ENCODE measurements at places on chromosomes 7 and 10.

GRCh38 chr10:107740962-107741690 lies 576.6 kb upstream of the SORCS1 start:
- DNase-seq, result no peak

DNA sequence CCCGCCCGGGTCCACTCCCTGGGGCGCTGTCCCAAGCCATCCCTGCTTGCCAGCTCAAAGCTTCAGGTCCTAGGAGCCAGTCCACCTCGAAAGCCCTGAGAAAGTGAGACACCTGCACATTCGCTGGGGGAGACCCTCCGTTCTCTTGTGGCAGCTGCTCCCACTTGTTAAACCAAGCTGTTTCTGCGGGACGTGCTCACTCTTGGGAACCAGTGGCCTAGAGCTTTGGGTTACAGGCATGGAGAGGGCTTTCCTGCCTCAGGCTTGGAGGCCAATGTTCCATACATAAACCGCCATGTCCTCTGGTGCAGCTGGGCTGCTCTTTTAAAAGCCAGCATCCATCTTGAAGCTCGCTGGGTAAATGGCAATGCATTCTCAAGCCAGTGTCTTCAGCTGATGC lies 19.9 kb upstream of the TTYH3 start:
- DNase-seq, result no peak

DNA sequence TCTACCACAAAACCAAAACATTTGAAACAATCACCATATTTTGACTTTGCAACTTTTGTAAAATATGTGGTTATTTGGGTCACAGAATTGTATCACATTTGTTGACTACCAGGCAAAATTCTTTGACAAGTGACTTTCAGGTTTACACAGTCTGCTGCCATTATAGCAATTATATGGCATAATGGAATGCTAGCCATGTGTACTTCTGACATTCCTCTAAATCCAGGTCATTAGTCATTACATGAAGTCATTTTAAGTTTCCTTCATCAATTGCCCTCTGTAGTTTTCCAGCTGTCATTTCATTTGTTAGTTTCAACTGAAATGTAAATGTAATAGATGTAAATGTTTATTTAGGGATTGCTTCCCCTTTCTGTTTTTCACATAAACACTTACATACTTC lies 137.5 kb downstream of the IMMP2L start:
- DNase-seq, result peak; percentile 4

DNA sequence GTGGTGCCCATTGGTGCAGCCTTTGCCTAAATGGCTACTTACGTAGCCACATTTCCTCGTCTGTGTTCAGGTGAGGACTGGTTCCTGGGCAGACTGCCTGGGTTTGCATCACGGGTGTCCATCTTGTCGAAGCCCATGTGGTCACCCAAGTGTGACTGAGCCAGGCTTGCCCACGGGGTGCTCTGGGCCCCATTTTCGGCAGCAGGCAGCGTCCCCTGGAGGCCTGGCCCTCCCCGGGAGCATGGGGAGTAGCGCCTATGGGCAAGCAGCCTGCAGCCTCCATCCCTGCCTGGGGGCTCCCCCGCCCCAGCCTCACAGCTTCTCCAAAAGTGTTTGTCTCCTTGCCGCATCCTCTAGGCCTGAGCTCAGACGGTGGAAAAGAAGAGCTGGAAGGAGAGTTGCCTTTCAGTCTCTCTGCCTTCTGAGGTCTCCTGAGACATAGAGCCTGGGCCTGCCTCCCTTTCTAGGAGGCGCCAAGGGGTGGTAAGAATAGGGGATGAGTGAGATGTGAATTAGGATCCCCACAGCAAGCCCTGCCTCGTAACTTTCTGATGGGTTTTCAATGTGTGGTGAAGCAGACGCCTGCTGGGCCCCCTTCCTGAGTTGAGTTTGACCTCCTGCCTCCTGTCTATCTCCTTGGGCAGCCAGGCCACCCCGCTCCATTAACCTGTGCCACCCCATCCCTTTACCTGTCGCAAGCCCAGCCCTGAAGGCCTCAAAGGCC lies 42.7 kb downstream of the HTRA1 start:
- DNase-seq, result no peak

- no peak for DNase-seq
These were observed 67.3 kb upstream of the UCN3 start for GRCh38 chr10:5297466-5297865.

DNA sequence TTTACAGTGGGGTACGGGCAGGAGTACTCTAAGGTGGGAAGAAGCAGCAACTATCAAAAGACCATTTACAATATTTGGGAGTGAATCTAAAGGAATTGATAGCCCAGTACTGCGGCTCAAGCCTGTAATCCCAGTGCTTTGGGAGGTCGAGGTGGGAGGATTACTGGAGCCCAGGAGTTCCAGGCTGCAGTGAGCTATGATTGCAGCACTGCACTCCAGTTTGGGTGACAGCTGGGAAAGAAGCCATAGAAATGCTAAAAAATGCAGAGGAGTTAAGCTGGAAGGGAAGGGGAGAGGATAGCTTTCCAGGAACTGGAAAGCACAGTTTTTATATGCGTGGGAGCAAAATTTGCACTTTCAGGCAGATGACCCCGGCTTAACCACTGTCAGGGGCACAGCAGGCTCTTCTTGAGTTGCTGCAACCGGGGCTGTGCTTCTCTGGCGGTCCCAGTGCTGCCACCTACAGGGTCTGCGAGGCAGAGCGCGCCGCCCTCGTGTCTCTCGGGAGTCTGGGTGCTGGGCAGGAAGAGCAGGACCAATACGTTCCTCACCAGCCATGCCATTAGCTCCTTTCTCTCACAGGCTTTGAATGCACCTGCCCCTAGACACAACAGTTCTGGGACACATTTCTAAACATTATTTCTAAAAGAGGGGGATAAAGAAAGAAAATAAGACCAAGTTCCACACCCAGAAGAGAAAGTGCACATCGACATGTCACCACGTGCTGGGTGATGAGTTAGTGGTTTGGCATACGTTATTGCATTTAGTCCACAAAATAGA lies 10.1 kb upstream of the BMPER start:
- peak; percentile 81 for DNase-seq

DNA sequence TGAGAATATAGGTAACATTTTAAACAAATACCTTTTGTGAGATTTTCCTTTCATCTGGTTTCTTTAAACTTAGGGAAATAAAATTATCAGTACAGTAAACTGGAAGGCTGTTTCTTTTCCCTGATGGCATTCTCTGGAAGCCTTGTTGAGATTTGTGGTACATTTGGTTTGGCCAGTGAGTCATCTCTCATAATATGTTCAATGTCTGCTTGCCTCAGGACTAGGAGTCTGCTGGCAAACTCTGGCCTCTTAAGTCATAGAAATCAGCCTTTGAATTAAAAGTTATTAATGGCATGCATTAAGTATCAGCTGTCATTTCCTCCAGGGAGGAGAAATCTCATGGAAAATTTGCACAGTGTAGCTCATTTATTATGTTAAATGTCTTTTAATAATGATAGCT lies 316.6 kb upstream of the KIAA1217 start:
- DNase-seq, result no peak

GRCh38 chr7:94297397-94297838 lies 97.3 kb upstream of the COL1A2 start:
- peak; percentile 94 for DNase-seq

DNA sequence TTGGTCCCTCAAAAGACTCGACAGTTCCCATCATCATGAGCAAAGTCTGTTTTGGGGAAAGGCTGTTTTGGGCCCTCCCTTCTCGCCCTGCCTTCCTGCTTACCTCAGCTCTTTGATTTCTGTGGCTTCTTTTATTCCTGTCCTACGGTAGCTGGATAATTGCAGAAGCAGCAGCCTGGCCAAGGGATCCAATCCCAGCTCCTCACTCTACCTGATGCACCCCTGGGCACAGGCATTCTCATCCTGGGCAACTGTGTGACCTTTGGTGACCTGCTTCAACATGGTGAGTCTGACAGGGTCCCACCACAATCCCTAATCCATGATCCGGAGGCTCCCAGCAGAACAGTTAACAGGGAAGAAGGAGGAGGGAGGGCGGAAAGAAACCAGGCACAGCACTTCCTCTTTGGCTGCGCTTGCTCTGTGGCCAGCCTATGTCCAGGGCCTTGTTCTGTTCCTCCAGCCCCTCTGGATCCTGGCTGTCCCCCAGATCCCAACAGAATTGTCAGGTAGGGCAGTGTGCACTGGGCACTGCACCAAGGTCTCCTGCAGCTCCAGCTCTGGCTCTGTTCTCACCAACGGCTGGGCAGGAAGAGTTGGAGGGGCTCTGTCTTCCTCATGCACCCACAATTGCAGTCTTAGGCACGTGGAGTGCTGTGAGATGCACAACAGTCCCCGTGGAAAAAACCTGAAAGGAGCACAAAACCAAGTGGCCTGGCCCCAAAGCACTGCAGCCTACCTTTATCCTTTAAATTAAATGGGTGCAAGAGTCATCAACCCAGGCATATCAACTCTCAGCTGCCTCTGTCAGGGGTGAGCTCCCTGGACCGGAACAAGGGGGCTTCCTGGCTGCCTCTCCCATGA lies 144.4 kb downstream of the PTPN20 start:
- no peak for DNase-seq

- DNase-seq, result no peak
These were observed 26.4 kb upstream of the ADO start for GRCh38 chr10:62778125-62778524.

- DNase-seq, result no peak
These were observed 163.6 kb downstream of the GNAT3 start for GRCh38 chr7:80348223-80348622.

- no peak for DNase-seq
These were observed 120.4 kb downstream of the EPDR1 start for GRCh38 chr7:38040831-38041230.

DNA sequence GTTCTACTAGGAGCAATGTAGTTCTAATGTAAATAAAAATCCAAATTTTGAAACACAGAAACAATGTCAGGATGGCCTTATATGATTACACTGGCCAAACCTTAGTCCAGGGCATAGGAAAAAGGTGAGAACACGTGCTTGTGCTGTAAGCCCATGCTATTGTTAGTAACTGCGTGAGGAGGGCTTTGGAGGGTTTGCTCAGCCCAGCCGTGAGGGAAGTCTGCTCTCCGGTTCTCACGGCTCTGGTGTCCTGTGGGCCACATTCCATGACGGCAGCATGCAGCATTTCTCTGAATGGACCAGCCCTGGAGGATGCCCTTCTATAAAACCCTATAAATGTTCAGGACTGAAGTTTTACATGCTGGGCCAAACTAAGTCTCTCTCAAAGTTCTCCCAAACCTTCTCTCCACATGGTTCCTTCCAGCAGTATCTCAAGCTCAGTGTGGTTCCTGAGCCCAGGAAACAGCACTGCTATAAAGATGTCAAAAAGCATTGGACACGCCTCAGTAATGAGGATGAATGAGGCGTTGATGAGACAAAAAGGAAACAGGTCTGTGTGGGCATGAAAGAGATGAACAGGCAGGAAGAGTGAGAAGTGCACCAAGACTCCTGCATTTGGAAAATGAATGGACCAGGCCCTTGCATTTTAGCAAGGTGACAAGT lies 174.8 kb upstream of the CDCA7L start:
- peak; percentile 16 for DNase-seq

DNA sequence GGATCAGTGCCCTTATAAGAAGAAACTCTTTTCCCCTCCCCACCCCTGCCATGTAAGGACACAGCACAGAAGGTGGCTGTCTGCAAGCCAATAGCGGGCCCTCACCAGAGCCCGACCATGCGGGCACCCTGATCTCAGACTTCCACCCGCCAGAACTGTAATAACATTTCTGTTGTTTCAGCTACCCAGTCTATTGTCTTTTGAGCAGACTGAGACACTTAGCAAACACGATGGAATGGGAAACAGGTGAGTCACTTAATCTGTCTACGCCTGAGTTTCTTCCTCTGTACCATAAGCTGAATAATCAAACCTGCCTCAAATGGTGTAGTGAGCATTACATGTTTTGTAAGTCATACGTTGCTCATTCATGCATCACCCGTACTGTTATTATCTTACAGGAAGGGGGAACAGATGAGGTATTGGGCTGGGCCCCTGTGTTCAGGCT lies 58.2 kb downstream of the STRA8 start:
- peak; percentile 61 for DNase-seq

- no peak for DNase-seq
These were observed 184.4 kb downstream of the GRID1 start for GRCh38 chr10:86182150-86182549.

- DNase-seq, result no peak
These were observed 29.2 kb upstream of the NPFFR1 start for GRCh38 chr10:70312972-70313371.

DNA sequence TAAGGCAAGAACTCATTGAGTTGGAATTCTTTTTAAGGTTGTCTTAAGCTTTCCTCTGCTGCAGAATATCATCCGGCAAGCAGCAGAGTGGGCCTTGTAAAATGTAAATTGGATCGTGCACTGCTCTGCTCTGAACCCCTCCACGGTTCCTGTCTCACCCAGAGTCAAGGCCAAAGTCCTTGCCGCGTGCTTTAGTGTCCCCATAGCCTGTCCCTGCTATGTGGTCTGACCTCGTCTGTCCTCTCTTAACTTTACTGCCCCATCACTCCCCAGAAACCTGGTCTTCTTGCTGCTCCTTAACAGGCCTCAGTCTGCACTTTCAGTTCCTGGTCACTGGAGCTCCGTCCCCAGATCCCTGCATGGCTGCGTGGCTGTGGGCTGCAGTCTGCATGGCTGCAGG lies 121.6 kb upstream of the SDK1 start:
- no peak for DNase-seq

GRCh38 chr10:80598084-80598798 lies 60.5 kb downstream of the SH2D4B start:
- no peak for DNase-seq

DNA sequence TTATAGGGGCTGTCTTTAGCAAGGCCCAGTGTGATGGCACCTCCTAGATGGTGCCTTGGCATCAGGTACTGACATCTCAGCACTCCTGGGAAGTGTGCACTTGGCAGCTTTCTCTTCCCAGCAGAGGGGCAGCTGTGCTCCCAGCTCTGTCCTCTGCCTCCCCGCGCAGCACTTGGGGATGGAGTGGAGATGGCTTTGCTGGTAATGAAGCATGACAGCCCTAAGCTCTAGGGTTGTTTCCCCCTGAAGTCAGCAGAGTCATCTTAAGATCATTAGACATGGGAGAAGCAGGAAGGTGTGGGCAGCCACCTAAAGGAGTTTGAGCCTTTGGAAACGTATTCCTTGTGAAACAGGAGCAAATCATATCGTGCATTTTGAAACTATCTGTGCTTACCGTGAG lies 46.7 kb downstream of the HTRA1 start:
- DNase-seq, result no peak

DNA sequence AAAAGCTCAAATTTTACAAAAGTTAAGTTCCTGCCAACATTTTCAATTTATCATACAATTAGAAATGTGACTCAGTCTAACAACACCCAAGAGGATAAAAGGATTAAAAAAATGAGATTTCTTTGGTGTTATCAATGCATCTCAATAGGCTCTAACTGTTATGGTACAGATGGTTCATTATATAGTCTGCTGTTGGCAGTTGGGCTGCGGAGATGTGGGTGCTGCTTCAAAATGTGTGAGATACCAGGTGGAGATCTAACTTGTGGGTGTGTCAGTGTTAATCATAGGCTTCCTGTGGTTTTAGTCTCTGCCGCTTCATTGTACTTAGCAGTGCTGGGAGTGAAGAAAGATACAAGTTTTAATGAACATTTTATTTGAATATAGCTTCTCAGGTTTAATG lies 231.2 kb downstream of the EXOC4 start:
- no peak for DNase-seq

DNA sequence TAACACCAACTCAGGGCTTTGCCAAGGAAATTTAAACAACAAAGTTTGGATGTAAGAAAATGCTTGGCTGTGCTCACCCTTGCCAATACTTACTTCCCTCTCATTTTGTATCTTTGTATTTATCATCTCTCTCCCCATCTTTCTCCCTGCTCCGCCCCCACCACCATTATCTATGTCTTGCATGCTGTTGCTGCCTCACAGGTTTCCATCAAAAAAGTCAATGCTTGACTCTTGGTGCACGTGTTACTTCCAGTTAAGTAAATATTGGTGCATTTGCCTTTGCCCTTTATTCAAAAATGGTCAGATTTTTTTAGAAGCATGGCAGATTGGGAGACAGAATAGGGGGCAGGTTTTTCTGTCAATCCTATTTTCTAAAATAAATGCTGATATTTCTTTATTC lies 626.0 kb downstream of the ACTR3B start:
- no peak for DNase-seq

Data from brain microvascular endothelial cell (primary cell).